ENCODE measurements at places on chromosomes 5 and 9. TPM values are rescaled to one million over a fixed set of nuclear protein-coding genes. Genes with fewer than 3 reads are reported as not detected.

The SLC45A2 gene
- total RNA-seq = not detected

The NPM1 gene
- total RNA-seq = 167 TPM

The SLC23A1 gene
- 166 TPM for total RNA-seq

The OR1Q1 gene
- total RNA-seq = not detected

The NADK2 gene
- 21.5 TPM for total RNA-seq

The NUTM2F gene
- not detected for total RNA-seq

The ELOVL7 gene
- 77.6 TPM for total RNA-seq

The CTNND2 gene
- total RNA-seq = 0.18 TPM

The NEUROG1 gene
- total RNA-seq = not detected

The IL11RA gene
- 98.3 TPM for total RNA-seq

The CARTPT gene
- total RNA-seq = not detected

The GFPT2 gene
- 5.4 TPM for total RNA-seq

The ALDOB gene
- total RNA-seq = 11,538 TPM

The RANBP17 gene
- 9.8 TPM for total RNA-seq

The DRD1 gene
- not detected for total RNA-seq

The PCDHA11 gene
- total RNA-seq = 5.8 TPM

Measured in Peyer's patch (tissue), 4 donors.